ENCODE measurements at places on chromosomes 4 and X. TPM values are rescaled to one million over a fixed set of nuclear protein-coding genes. Genes with fewer than 3 reads are reported as not detected.

PABPC1L2A gene
- not detected for total RNA-seq

SLC10A6 gene
- total RNA-seq, result not detected

ARSD gene
- total RNA-seq, result 87.4 TPM

UGT2B15 gene
- 76.4 TPM for total RNA-seq

DDX3X gene
- 215 TPM for total RNA-seq

MCF2 gene
- total RNA-seq, result not detected

SASH3 gene
- total RNA-seq, result 9.3 TPM

GASK1B gene
- total RNA-seq, result 9.5 TPM
